ENCODE measurements at places on chromosomes 3 and 15.

- no peak for DNase-seq
Measured at GRCh38 chr3:128546646-128547045, 53.6 kb upstream of the GATA2 start.

GRCh38 chr3:41522612-41523011 lies 323.3 kb downstream of the CTNNB1 start:
- DNase-seq: no peak

- DNase-seq: no peak
Measured at GRCh38 chr15:40891810-40892446, 2.3 kb upstream of the VPS18 start.

GRCh38 chr3:64827431-64827830 lies 139.6 kb upstream of the ADAMTS9 start:
- DNase-seq: no peak

- DNase-seq: no peak
Measured at GRCh38 chr3:134430950-134431445, 54.8 kb downstream of the ANAPC13 start.

DNA sequence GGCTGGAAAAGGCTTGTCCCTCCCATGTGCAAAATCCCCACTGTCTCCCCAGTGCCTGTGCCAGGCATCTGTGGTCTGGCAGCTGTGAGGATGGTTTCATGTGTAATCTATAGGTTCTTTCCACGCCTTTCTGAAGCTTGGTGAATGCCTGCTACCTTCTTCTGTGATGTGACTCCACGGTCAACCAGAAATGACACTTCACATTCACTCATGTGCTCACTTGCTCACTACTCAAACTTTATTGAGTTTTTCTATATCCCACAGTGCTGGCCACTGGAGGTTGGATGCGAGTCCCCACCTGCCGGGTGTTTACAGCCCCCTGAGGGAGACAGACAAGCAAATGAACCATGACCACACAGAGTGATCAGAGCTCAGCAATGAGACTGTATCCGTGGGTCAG lies 27.9 kb upstream of the TLE3 start:
- DNase-seq: no peak

DNA sequence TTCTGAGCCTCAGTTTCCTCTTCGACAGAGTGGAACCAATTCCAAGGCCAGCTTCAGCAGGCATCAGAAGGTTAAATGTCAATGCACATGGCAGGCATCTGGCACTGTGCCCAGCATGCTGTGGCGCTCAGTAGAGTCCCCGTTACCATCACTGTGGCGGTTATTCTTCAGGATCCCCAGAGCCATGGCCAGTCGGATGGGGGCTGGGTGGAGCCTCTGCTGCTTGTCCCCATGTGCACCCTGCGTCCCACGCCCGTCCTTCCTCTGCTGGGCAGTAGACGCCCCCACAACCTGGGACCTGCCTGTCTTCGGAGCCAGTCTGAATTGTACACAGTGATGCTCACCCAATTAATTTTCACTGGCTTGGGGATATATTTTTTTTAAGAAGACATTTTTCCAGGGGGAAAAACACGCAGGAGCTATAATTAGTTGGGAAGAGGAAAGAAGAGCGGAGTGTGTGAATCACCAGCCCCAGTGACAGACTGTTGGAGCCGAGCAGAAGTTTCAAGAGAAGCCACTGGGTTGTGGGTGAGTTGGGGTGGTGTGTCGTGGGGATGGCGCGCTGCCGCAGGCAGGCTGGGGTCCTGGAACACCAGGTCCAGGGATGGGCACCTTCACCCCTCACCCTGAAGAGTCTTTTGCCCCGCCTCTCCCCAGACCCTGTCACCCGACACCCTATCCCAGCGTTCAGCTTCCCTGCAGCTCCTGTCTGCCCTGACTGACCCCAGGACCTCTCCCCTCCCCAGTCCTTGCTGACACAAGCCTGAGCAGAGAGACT lies 26.8 kb upstream of the RPL29 start:
- DNase-seq: no peak

GRCh38 chr15:88331291-88331690 lies 74.8 kb upstream of the NTRK3 start:
- peak; percentile 60 for DNase-seq

- no peak for DNase-seq
Measured at GRCh38 chr3:182544542-182544941, 248.8 kb upstream of the ATP11B start.

GRCh38 chr15:70954171-70954570 lies 61.5 kb downstream of the LRRC49 start:
- DNase-seq: no peak

- DNase-seq: peak; percentile 41
Measured at GRCh38 chr15:90219421-90220141, 14.2 kb downstream of the CIB1 start.

- no peak for DNase-seq
Measured at GRCh38 chr15:74192751-74193150, 9.8 kb downstream of the STRA6 start.

DNA sequence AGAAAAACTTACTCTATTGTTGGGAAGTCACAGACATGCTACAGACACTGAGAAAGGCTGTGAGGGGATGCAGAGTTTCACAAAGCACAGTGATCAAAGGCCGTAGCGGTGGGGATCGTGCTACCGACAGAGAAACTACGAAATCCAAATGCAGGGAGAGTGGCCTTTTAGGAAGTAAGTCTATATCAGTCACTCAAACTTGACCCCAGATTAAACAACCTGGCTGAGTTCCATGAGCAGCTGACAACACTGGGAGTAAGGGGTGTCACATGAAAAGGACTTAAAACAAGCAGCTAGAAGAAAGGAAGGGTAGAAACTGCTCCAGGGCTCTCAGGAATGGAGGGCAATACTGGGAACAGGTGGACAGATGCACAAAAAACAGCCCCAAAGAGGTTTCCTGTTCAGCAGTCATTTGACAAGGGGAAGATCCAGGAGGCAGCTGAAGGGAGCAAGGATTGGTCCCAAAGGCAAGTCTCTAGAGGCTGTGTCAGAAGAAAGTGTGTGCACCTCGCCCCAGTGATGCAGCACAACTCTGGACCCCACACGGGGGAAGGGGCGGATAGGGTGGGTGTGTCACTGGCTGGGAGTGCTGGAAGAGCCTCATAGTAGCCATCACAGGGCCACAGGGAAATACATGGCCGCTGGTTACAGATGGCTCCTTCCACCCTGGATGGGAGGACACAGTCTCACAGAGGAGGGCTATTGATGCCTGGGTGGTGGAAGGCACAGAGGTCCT lies 20.3 kb upstream of the HDAC11 start:
- DNase-seq: no peak

DNA sequence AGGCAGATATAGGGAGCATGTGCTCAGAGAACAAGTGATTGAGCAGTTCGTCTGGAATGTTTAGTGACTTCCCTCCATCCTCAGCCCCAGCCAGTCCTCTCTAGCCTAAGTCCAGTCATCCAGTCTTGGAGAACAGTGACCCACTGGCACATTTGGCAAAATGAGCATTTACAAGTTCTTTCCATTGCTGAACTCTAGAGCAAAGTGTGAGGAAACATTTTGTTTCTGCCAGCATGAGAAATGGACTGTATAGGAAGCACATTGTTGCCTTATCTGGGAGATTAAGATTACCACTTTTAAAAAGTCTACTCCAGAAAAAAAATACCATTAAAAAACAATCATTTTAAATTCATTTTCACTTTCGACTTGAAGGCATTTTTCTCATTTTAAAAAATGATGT lies 353.6 kb downstream of the SHQ1 start:
- DNase-seq: no peak

All from stimulated activated CD4-positive, alpha-beta T cell treated with anti-CD3 and anti-CD28 coated beads, Interleukin-1b, Interleukin-23, amount 100 ng/mL, for 48 hours (primary cell).